ENCODE measurements at places on chromosomes 11 and 22.

DNA sequence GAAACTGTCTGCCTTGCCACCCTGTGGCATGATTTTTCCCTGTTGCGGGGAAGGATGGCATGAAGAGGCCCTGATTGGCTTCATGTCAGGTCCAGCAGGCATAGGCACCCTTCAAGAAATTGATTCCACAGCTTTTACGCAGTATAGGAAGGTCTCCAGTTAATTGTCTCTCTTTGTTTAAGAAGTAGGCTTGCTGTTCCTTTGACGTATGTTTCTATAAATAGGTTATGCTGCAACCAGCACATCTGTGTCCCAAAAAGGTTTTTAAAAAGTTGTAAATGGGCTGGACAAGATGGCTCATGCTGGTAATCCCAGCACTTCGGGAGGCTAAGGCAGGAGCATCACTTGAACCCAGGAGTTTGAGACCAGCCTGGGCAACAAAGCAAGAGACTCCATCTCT, 62.6 kb downstream of the CD6 start:
- DNase-seq, result no peak

- DNase-seq, result no peak
These were observed 4.8 kb upstream of the ELFN2 start for GRCh38 chr22:37431801-37432707.

- DNase-seq, result no peak
These were observed 22.5 kb upstream of the KRTAP5-6 start for GRCh38 chr11:1674173-1675131.

GRCh38 chr22:45834241-45834640, 142.7 kb downstream of the WNT7B start:
- DNase-seq, result no peak

DNA sequence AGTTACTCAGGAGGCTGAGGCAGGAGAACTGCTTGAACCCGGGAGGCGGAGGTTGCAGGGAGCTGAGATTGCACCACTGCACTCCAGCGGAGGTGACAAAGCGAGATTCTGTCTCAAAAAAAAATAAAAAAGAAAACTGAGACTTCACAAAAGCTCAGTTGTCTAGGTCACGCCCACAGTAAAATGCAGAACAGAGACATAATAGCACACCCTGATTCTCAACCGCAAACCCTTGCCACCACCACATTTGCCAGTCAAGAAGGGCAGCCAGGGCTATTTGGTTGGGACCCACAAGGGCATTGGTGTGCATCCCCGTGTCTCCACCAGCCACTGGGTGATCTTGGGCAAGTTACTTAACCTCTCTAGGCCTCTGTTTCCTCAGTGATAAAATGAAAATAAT, 25.4 kb downstream of the CREB3L1 start:
- DNase-seq, result no peak

- no peak for DNase-seq
These were observed 35.2 kb downstream of the LRFN4 start for GRCh38 chr11:66891851-66892660.

DNA sequence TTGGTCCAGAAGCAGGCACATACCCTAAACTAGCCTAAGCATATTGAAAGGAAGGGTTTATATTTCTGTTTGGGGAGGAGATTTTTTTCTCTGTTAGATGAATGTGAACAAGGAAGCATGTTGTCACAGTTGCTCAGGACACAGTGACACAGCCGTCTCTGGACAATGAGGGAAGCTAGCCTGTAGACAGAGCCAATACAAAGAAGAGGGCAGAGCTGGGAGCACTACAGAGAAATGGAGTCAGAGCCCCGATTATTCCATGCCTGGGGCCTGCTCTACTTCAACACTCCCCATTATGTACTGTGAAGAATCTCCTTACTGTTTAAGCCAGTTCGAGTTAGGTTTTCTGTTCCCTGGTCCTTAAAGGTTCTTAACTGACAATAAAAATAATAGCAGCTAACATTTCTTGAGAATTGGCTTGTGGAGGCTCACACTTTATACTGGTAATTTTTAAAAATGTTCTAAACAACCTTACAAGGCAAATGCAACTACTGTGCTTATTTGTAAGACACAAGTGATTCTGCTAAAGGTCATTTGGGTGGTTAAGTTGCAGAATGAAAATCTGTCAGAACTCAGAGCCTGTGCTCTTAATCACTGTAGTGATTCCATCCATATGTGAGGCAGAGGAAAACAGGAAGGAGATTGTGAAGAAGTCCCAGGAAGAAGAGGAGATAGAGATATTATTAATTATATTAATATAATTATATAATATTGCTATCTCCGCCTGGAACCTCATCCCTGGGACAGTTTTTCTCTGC, 58.8 kb upstream of the RRAS2 start:
- no peak for DNase-seq

GRCh38 chr11:102254047-102254446, 63.2 kb upstream of the BIRC3 start:
- DNase-seq, result no peak

- DNase-seq, result peak; percentile 70
These were observed 24.7 kb upstream of the SLC22A12 start for GRCh38 chr11:64566042-64566914.

- peak; percentile 93 for DNase-seq
These were observed 103.5 kb downstream of the WNT11 start for GRCh38 chr11:76102802-76103201.

- DNase-seq, result peak; percentile 43
These were observed 152.8 kb downstream of the NCAM1 start for GRCh38 chr11:113113801-113114704.

DNA sequence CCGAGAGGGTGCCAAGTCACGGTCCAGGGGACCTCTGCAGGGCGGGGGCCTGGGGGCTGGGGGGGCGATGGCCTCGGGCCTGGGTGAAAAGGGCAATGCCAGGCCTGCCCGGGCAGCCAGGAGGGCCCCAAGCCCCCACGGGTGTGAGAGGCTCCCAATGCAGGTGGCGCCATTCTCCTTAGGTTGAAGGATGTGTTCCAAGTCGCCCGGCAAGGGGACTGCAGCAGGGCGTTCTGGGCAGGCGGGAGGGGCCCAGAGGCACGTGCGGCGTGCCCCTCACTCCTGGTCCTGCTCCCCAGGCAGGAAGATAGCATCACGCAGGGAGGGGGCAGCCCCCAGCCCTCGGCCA, 730 bp upstream of the TNNI2 start:
- no peak for DNase-seq

DNA sequence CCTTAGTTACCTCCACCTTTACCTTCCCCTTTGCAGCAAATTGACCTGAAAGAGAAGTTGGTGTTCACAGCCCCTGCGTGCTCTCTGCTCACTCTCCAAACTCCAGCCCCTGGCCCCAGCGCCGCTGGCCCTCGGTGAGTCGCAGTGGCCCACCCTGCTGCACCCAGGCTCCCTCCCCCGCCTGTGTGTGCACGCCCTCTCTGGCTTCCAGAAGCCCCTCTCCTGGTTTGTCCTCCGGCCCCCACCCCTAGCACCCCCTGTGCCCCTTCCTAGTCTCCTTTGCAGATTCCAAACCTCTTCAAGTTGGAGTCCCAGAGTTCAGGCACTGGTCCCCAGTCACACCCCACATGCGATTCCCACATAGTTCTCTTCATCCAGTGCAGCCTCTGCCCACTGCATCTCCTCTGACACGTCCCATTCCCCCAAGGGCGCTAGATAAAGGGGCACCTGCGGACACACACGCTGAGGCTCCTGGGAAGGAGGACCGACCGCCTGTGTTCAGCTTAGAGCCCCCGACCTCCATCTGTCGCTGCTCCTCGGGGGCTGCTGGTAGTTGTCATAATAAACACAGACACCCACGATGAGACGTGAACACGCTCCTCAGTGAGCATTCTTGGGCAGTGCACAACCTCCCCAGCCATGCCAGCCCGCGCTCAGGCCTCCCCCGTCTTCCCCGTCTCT, 1.5 kb upstream of the PHRF1 start:
- no peak for DNase-seq

DNA sequence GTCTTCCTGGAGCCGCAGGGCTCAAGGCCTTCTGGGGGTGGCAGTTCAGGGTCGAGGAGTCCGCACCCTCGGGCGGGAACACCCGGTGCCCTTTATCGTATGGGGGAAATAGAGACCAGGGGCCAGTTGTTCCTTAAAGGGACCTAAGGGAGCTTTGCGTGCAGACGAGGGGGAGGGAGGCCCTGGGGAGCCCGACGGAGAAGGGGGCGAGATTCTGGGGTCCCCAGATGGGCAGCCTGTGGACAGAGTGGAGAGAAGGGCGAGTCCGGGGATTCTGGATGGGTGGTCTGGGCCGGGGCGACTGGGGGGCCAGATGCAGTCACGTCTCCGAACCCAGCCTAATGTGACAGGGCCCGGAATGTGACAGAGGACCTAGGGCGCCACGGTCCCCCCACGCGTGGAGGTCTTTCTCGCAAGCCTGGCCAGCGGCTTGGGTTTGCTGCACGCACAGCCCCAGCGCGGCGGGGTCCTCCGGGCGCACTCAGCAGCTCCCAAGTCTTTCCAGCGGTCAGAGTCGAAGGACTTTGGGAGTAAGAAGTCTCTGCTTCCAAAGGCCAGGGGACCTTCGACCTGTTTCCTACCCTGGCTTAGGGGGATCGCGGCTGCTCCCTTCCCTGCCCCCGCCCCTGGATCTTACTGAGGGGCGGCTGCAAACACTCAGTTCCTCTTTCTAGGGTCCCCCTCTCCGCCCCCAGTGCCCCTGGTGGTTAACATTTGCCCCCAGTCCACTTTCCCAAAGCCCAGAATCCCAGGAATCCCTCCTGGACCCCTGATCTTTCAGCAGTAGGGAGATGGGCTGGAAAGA, 547 bp downstream of the TUBA8 start:
- DNase-seq, result no peak

GRCh38 chr11:10934293-10934860, 76.5 kb upstream of the ZBED5 start:
- no peak for DNase-seq

GRCh38 chr11:124839128-124839971, 25.9 kb upstream of the ROBO3 start:
- DNase-seq, result no peak

DNA sequence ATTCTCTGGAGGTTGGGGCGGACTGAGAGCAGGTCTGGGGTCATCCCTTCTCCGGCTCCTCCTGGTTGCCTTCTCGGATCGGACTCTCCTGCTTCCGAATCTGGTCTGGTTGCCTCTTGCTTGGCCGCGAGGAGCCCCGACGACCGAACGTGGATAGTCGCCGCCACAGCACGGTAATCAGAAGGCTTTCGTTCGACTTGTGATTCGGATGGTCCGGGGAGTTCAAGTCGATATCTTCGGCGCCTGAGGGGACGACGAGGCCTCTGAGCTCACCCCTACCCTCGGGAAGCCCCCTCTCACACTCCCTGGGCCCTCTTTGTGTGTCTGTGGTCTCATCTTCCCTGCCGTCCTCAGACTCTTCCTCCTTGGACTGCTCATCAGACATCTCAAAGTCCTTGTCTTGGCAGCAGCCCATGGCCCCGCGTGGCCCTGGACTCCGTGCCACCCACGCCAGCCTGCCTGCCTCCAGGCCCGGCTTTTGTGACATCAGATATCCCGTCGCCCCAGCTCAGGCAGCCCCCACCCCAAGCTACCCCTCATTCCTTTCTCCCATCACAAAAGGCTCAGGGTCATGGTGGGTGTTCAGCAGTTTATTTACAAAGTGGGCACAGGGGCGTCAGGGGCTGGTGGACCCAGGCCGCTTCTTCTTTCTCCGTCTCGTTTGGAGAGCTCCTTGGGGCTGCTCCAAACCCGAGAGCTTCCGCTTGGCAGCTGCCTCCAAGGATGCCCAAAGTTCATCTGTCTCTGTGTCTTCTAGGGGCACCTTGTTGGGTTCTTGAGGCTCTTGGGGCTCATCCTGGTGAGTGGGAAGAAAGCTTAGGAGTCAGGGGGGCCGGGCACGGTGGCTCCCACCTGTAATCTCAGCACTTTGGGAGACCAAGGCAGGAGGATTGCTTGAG, at the start of gene TEX54:
Gene TEX54, minus strand, starts transcription at position 506 of the 899 bp plus-strand sequence.
- no peak for DNase-seq

- no peak for DNase-seq
These were observed 76.0 kb downstream of the EXT2 start for GRCh38 chr11:44171518-44171917.

Data from right lung (tissue), 10 donors.